ENCODE measurements at places on chromosomes 11 and 22.
A peak's percentile ranks its signal among the peaks of the same experiment; 100 is the strongest.

DNA sequence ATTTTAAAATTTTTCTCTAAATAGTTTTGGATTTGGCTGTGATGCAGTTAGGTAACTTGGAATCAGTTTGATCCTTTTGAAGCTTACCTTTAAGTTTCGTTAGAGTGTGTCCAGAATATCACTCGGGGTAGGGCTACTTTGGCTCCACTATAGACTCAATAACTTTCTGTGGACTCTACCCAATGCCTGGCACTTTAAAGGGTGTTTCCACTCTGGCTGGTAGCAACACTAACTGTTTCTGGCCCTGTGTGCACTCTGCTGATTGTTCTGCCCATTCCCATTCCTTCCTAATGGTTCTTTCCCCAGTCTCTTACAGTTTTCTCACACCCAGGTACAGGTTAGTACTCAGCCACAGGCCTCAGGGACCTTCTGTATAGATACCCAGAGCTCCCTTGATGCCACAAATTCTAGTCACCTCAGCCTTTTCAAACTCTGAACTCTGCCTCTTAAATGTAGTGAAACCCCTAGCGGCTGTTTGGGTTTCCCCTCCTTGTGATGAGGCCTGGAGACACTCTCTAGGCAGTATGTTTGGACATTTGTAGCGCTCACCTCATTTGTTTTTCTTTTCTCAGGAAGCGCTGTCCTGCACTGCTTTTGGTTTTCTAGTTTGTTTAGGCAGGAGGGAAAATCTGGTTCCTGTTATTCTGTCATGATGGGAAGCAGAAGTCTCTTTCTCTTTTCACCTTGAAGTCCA lies 16.8 kb downstream of the CUL5 start:
- DNase-seq, result no peak

DNA sequence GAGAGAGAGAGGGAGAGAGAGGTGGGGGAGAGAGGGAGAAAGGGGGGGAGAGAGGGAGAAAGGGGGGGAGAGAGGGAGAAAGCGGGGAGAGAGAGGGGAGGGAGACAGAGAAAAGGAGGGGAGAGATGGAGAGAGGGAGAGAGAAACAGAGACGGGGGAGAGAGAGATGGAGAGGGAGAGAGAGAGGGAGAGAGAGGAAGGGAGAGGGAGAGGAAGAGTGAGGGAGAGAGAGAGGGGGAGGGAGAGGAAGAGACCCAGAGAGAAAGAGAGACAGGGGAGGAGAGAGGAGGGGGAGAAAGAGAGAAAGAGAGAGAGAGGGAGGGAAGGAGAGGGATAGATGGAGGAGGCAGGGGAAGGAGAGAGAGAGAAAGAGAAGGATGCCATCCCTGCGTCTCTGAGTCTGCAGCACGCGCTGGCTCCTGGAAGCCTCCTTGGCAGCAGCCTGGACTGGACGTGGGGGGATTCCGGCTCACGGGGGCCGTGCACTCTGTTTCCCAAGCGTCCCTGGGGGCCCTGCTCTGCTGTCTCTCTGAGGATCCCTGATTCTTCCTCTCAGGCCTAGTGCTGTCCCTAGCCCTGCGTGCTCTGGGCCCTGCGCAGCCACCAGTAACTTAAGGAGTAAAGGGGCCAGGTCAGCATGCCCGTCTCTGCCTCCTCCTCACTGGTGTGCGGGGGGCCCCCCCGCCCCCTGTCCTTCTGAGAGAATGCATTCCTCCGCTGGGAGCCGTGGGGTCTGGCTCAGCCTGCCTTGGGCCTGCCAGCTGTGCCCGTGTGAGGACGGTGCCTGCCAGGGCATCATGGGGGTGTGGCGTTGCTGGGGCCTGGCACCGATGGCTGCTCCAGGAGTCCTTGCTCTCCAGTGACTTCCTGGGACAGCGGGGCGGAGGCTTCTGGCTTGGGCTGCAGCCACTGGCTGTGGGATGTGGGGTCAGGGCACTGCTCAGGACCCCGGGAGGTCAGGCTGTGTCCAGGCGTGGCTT lies 429.5 kb downstream of the TBC1D22A start:
- no peak for DNase-seq

DNA sequence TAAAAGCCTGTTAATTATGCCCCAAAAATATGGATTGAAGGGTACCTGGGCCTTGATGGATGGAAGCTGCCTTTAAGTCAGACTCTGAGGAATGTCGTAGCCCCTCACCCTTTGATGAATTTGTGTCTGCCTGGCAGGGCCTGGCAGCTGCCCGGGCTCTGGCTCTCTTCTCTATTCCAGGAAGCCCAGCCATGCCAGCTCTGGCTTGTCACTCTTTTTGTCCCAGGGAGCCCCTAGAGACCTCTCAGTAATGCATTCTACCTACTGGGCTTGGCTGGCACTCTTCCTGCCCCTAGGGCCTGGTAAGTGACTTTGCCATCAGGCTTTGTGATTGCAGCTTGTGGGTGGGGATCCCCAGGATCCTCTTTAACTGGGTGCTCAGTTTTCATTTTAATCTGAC lies 103.8 kb downstream of the GRIK4 start:
- DNase-seq, result no peak

DNA sequence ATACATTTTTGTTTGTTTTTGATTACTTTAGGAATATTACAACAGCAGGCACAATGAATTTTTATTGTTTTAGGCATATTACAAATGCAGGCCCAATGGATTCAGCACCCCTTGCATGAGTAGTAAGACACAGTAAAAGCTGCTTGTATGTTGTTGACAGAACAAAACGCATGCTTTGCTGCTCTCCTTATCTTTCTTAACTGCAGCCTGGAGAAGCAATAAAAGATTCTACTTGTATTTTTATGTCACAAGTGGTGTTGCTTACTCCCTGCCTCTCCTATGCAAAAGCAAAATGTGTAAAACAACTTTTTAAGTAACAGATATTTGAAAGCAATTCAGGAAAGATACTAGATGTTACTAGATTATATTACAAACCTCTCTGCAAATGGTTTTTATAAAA lies 73.9 kb downstream of the TRPC6 start:
- DNase-seq, result no peak

DNA sequence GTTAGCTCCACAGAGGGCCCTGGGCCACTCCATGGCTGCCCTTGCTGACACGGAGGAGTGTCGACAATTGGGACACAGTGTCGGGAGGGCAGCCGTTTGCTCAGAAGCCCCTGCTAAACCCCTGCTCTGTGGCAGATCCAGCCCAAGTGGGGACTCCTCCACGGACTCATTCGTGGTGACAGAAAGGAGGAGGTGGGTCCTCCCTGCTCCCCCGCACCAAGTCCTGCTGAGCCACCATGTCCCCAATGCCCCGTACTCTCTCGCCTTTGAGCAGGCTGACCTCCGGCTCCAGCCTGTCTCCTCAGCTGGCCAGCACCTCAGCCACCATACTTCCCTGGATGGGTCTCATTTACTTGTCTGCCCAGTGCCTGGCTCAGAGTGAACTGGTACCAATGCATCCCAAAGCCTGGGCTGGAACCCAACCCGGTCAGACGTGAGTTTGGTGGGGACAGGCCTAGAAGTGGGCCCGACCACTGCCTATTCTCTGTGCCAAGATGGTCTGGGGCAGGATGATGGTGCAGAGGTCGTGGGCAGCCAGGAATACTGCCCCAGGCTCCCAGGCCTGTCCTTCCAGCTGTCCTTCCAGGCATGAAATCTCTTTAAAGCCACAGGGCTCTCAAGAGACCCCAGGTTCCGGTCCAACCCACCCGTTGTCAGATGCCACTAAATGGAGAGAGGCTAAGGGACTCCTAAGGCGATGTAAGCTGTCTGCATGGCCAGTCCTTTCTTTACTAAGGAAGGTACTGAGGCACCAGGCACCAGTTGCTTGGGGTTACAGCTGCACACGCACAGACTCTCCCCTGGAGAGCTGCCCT lies 4.3 kb downstream of the CBX6 start:
- DNase-seq, result no peak

- no peak for DNase-seq
Measured at GRCh38 chr22:49500942-49501395, 326.7 kb downstream of the BRD1 start.

- DNase-seq, result peak; percentile 48
Measured at GRCh38 chr11:93986716-93987115, 34.4 kb upstream of the HEPHL1 start.

GRCh38 chr11:20050551-20051333 lies 109.5 kb downstream of the DBX1 start:
- peak; percentile 86 for DNase-seq

Measured in astrocyte (in vitro differentiated cells and primary cell).